ENCODE measurements at places on chromosomes 3 and 15.

DNA sequence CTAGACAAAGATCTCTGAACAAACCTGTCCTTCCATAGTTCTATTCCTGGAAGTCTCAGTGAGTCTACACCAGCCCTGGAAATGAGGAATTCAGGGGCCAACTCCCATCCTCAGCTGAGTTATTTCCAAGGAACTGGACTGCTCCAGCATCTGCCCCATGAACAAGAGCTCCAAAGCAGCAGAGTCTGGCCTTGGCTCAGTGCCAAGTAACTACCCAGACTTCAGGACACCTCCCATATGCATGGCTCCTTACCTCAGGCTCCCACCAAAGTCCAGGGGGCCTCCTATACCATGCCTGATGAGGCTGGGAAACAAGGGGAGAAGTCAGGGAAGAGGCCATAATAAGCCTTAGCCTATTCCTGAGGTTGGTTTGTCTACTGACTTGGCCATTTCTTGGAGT lies 45.0 kb downstream of the FAIM start:
- DNase-seq: no peak

DNA sequence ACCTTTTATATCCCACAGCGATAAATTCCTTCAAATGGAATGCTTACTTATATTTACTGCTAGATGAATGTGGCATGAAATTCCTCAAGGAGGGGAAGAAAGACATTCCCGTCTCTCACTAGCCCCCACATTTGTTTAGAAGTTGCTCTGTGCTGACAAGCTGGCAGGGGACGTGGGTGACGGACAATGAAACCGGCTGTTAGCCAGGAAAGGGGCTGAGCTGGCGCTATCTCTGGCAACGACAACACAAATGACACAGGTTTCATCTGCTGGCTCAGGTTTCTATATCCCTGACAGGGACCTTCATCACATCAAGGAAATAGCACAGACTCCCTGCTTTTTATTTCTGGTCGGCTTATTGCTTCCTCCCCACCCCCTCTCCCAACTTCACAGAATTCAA lies 15.8 kb downstream of the RUVBL1 start:
- DNase-seq: no peak

DNA sequence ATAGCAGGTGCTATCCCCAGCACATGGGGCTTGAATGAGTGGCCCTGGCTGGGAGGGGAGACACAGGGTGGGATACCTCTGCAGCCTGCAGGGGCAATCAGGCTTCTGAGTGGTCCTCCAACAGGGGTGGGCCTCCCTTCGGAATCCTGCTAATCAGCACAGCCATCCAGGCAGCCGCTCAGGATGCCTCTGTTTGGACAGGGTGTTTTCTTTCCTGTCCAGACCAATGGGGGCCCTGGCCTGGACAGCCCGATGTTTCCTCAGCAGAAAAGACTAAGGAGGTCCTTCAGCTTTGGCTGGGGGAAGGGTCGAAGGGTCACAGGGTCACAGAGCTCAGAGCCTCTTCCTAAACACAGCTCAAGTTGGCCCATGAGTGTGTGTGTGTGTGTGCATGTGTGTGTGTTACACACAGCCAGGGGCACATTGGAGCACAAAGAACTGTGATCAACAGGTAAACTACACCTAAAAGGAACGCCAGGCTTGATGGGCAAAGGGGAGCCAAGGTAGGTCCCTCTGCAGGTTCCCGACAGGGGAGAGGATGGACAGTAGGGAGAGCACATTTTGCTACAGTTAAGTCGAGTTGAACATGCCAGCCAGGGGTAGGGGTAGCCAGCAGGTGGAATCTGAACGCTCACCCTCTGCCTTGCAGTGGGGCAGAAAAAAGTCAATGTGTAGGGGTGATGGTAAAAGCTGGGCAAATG lies 1.1 kb upstream of the HAPLN3 start:
- no peak for DNase-seq

DNA sequence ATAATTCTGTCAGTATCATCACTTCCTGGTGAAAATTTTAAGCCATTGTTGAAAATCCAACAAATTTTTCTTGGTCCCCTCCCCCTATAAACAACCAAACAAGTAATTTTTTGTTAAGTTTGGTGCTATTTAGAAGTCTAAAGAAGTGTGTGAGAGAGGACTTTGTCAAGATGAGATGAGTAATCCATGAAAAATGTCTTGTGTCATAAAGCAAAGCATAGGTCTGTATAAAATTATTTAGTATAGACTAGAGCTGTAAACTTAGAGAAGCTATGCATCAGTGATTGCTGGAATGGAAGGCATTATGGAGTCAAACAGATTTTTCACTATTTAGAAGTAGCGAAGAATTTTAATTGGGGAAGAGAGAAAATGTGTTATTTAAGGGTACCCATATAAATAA lies 31.4 kb downstream of the MAPK6 start:
- no peak for DNase-seq

DNA sequence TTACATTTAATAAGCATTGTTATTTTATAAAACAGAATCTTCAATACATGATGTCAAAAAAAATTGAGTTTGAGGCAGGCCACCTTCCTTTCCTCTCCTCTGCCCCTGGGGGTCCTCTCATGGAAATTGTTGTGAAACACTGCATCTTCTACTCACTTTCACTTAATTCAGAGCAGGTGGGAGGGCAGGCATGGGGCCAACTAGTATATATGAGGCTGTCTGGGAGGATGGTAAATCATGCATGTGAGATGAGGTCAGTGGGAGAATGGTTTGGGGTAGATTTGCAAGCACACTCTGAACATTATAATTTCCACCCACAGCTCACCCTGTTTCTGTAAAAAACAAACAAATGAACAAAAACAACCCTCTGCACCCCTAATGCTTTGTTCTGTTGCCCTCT lies 10.4 kb upstream of the CCDC14 start:
- DNase-seq: no peak

GRCh38 chr3:13303410-13303809 lies 116.7 kb downstream of the NUP210 start:
- no peak for DNase-seq

All from activated CD8-positive, alpha-beta memory T cell treated with anti-CD3 and anti-CD28 coated beads for 1 hour (primary cell).